ENCODE measurements at places on chromosomes 6 and 20. TPM values are rescaled to one million over a fixed set of nuclear protein-coding genes. Genes with fewer than 3 reads are reported as not detected.

Gene TNFRSF6B
- not detected for total RNA-seq

Gene EBF4
- 1.3 TPM for total RNA-seq

Gene RFX6
- not detected for total RNA-seq

Gene FRMD1
- total RNA-seq, result not detected

Gene APOBEC2
- total RNA-seq, result not detected

- DNase-seq, result no peak
Observed at GRCh38 chr20:52204136-52204535, 12.6 kb upstream of the ZFP64 start.

GRCh38 chr6:158834675-158835385 lies 15.7 kb upstream of the EZR start:
- DNase-seq, result no peak

- peak; percentile 50 for DNase-seq
Observed at GRCh38 chr20:57451795-57452661, 60.8 kb downstream of the RBM38 start.

- DNase-seq, result no peak
Observed at GRCh38 chr20:58436868-58437645, 48.0 kb downstream of the VAPB start.

GRCh38 chr6:31222496-31222895 lies 49.4 kb downstream of the HLA-C start:
- DNase-seq, result no peak

DNA sequence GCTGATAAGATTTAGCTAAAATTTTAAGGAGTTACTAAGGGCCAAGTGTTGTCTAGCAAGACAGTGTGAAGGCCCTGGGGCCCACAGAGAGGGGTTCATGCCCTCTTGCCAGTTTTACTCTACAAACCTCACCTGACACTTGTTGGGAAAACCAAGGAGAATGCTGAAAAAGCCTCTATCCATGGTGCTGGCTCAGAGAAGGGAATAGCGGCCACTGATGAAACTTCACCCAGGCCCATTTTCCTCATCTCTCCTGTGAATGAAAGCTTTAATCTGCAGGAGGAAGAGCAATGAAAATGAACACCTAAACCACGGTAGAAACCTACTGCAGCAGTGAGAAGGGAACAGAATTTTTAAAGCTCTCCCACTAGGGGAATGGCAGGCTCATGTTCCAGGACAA lies 317.3 kb upstream of the CNR1 start:
- DNase-seq, result no peak

DNA sequence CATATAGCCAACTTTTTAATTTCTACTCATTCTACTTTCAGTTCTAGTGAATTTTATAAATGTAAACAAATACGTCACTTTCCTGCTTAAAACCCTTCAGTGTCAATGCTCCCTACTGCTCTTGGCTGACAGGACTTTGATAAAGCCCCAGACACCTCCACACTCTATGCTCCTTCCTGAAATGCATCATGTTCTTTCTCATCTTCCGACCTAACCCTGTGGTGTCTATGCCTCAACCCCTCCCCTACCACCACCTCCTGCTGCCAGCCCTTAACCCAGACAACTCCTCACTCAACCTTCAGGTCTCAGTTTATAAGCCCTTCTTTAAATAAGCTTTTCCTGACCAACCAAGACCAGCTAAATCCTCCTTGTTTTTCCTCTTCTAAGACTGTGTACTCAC lies 19.1 kb downstream of the TLDC2 start:
- DNase-seq, result no peak

DNA sequence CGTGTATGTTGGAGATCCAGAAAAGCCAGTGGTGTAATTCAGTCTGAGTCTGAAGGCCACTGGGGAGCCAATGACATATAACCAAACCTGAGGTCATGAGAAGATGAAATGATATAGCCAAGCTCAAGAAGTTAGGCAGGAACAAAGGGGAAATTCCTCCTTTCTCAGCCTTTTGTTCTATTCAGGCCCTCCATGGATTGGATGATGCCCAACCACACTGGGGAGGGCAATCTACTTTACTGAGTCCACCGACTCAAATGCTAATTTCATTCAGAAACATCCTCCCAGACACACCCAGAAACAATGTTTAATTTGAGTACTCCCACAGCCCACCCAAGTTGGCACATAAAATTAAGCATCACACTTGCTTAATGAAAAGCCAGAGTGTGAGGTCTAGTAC lies 183.6 kb downstream of the GJA1 start:
- DNase-seq, result no peak

GRCh38 chr6:8858854-8859331 lies 423.5 kb upstream of the SLC35B3 start:
- DNase-seq, result no peak

DNA sequence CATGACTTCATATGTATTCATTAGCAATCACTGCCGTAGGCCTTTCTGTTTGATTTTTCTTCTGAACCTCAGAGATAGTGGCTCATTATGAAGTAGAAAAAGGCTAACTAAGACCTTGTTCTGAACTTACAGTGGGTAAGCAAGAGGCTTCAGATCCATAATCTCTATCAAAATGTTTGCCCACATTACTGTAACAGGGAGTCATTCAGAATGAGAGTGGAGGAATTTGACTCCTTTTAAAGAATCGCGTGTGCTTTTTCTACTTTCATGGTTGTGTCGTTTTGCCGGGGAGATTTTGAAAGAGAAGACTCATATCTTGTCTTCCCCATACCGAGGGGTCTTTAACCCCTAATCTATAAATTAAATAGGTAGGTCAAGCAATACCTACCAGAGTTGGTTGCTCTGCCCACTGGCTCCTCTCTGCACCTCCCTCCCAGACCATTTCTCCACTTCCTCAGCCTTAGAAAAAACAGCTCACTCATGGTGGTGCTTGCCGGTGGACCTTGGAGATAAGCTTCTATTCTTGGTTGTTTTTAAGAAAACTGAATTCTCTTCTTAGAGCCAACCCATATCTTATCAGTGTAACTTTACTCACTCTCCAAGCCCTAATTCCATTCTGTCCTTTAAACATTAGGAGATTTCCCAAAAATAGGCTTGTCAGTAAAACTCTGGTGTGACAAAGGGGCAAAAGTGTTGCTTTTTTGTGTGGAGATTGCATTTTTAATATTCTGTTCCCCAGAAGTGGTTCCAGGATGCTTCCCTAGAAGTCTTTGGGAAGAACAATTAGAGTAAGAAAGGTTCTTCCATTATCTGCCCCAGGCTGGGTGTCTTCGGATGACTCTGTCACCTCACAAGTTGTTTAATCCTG lies 56.6 kb downstream of the E2F3 start:
- DNase-seq, result no peak

DNA sequence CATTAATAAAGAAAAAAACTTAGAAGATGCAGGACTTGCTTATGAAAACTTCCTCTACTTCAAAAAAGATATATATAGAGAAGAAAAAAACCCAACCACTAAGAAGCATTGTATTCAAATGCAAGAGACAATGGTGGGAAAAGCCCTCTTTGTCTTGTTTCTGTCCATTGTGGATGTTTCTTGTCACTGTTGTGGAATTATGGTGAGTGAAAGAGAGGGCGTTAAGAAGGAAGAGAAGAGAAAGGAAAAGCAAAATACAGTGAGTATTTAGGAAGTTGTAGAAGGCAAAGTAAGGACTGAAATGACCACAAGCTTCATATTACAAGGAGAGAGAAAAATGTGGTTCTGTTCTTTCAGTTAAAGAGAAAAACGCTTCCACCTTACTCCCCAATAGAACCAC lies 14.1 kb upstream of the THBD start:
- no peak for DNase-seq

DNA sequence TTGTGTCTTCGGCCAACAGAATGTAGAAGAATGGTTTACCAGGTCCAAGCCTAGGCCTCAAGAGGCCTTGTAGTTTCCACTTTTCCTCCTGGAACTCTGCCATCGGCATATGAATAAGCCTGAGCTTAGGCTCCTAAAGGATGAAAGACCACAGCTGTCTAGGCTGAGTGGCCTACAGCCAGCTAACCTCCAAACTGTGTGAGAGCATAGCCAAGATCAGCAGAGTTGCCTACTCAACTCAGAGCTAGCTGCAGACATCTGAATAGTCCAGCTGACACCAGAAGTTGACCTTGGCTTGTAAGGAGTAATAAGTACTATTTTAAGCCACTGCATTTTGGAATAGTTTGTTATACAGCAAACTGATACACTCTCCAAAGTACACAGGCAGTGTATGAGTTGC lies 52.6 kb upstream of the SMIM29 start:
- DNase-seq, result no peak

DNA sequence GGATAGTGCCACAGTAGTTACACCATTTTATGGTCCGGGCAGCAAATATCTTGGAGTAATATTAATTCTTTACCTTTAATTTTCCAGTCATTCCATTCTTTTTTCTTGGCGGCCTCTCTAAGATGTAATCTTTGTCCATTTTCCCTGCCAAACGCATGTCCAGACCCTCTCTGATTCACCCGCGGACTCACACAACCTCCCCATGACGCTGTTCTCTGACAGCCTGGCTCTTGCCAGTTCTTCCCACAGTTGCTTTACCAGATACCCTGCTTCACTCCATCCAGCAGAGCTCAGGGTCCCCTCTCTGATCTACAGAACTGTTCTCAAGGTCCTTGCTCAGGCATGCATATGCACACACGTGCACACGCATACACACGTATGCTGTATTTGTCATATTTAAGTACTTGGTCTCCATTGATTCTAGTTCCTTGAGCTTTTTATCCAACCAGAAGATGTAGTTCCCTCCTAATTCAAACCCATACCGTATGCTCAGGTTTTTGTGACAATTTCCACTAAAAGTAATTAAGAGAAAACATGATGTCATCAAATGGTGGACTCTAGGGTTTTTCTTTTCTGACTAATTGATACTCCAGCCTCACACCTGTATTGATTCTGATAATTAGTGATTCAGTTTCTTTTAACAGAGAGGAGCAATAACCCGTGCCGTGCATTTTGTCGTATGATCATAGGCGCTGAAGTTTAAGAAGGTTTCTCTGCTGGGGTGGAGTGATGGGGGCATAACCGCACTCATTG lies 10.0 kb downstream of the BPHL start:
- DNase-seq, result no peak

DNA sequence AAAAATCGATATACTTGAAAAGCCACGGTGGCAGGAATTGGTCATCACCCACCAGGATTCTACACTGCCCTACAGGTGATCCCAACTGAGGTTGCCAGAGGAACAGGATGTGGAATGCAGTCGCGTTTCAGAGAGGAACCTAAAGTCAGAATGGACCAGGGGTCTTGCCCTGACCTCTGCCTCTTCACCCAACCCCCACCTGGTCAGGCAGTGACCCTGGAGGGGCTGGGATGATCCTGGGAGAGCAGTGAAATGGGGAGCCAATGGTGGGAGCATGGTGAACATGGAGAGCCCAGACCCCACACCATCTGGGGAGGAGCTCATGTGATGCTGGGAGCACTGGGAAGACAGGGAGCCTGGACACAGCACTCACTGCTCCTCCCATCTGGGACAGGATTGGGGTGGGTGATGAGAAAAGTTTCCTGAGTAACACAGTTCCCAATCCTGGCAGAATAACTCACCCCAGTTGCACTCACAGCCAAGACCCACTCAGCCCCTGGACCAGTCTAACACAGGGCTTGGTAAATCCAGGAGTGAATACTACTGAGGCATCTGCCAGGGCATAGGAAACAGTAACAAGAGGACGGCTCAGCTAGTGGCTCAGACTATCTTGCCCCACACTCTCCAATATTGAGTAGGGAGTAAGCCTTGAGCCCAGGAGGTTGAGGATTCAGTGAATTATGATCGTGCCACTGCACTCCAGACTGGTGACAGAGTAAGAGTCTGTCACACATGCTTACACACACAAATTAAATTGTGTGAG lies 1.7 kb upstream of the ULBP2 start:
- peak; percentile 39 for DNase-seq

- no peak for DNase-seq
Observed at GRCh38 chr6:55069132-55069781, 105.1 kb upstream of the HCRTR2 start.

- DNase-seq, result no peak
Observed at GRCh38 chr6:14317387-14317970, 199.9 kb downstream of the CD83 start.

GRCh38 chr6:40585223-40585622 lies 1.9 kb downstream of the LRFN2 start:
- no peak for DNase-seq

- DNase-seq, result no peak
Observed at GRCh38 chr6:149223904-149224351, 93.6 kb upstream of the TAB2 start.

DNA sequence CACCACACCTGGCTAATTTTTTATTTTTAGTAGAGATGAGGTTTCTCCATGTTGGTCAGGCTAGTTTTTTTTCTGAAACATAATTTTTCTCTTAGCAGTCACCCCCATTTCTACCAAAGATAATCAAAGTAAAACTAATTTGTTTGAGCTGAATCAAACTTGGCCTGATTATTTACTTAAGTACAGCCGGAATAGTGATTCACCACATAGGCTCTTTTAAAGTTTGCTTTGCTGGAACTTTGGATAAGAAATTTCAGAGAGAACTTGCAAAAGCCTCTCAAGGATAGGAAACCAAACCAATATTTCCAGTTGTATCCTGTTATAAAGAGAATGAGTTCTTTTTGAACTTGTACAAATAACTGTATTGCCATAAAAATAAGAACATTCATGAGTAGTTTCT lies 105.0 kb upstream of the SYNCRIP start:
- no peak for DNase-seq

GRCh38 chr6:31079656-31080261 lies 32.6 kb downstream of the C6orf15 start:
- DNase-seq, result peak; percentile 80

DNA sequence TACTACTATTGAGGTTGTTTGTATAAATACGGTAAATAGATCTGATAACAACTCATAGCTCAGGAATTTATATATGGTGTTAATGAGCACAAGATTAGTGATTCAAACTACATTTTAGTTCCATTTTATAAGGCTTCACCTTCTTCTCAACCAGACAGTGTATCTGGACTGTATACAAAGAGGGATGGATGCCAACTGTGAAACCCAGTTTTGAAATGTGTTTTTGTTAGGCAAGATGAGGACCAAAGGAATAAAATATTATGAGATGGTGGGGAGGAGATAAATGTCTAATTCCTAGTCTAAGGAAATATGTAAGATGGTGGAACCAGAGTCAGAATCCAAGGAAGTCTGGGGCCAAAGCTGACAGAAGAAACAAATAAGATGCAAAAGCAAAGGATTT lies 329.0 kb downstream of the GRIK2 start:
- no peak for DNase-seq

DNA sequence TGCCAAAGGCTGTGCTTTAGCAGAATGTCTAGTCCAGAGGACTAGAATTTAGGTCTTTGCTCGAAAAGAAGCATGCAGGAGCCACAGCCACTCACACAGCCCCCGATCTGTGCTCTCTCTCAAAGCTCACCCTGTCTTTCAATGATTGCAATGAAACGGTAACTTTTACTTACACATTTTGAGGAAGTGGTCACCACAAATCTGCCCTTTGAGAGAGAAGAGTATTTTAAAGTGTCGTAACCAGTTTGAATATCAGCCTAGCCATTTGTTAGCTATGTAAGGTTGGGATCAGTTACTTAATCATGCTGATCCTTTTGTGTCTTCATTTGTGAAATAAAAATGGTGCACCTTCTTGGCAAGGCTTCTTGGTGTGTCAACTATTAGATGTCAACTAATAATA lies 209.0 kb downstream of the TFAP2A start:
- DNase-seq, result no peak
